Stimulated activated CD8-positive, alpha-beta memory T cell treated with anti-CD3 and anti-CD28 coated beads, Interleukin-2, amount 100 ng/mL, for 48 hours (primary cell): ENCODE measurements at places on chromosomes 13 and 19.

- DNase-seq = no peak
Measured at GRCh38 chr19:32800754-32801153, 68.8 kb downstream of the SLC7A9 start.

- DNase-seq = no peak
Measured at GRCh38 chr19:50551715-50552187, 16.5 kb downstream of the LRRC4B start.

- no peak for DNase-seq
Measured at GRCh38 chr13:23671377-23671776, 101.2 kb downstream of the TNFRSF19 start.

DNA sequence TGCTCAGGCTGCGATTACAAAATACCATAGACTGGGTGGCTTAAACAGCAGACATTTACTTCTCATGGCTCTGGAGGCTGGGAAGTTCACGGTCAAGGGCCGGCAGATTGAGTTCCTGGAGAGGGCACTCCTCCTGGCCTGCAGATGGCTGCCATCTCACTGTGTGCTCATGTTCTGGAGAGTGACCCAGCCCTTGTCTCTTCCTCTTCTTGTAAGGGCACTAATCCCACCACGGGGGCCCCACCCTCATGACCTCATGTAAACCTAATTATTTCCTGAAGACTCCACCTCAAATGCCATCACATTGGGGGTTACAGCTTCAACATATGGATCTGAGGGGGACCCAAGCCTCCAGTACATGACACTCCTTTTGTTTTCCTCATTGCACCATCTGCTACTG lies 56.0 kb upstream of the CLDN10 start:
- DNase-seq = no peak

DNA sequence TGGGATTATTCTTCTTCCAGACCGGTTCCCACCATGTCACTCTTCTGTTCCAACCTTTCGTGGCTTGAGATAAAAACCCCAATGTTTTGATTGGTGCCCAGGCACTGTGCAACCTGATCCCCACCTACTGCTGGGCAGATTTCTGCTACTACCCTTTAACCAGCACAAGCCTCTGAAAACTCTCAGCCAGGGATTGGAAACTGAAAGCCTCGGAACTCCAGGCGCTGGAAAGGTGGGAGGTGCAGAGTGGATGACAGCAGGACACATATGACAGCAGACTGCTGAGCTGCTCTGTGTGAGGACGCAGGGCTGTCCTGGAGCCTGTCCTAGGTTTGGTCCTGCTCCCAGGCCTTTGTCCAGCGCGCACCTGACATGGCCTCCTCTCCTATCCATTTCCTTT lies 68.5 kb upstream of the GTF3A start:
- no peak for DNase-seq

DNA sequence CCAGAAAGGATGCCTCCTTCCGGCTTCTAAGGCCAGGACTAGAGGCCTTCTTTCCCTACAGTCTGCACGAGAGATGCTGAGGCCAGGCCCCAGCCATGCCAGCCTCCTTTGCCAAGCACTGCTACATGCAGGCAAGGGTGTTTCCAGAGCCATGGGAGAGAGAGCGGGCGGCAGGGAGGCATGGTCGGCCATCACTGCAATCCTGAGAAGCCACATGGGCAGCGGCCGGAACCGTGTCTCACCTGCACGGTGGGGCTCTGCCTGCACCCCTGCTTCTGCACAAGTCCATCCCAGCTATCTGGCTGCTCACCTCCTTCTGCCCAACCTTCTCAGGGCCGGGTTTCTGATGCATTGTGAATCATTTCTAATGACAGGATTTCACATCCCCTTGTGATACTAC lies 35.1 kb downstream of the TSHZ3 start:
- DNase-seq = no peak

GRCh38 chr19:41652250-41652649 lies 25.4 kb upstream of the CEACAM4 start:
- no peak for DNase-seq

DNA sequence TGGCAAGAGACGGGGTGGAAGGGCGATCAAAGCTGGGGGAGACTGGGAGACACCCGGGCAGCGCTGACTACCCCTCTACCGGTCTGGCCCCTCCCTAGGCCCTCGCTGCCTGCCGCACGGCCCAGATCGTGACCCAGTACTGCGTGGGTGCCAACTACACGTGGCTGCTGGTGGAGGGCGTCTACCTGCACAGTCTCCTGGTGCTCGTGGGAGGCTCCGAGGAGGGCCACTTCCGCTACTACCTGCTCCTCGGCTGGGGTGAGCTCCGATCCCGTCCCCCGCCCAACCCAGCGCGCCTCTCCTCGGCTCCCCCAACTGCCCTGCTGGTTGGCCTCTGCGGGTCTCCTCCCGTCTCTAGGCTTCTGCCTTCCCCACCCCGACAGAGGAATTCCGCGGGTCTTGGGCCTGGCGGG lies 8.8 kb downstream of the GIPR start:
- DNase-seq = peak; percentile 19

- no peak for DNase-seq
Measured at GRCh38 chr19:46606019-46606418, 4.9 kb downstream of the CALM3 start.

DNA sequence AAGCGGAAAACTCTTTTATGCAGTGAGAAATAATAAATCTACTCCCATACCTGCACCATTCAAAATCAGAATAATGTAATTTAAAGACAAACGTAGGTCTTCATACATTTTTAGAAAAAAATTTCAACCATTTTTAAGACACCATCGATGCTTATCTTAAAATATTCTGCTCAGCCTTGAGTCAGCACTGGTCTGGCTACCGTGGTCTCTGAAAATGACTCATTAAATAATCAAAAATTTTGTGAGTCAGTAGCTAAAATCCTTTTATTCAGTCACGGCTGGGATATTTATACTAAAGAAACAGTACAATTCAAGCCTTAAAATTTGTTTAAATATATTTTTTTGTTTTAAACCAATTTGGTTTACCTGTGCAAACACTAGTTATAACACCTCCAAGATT lies 2862.8 kb upstream of the PCDH20 start:
- DNase-seq = no peak

- no peak for DNase-seq
Measured at GRCh38 chr19:12932392-12933286, 872 bp downstream of the FARSA start.

- no peak for DNase-seq
Measured at GRCh38 chr13:27449081-27449603, 1.2 kb downstream of the MTIF3 start.

- DNase-seq = no peak
Measured at GRCh38 chr19:12790628-12791344, 500 bp upstream of the JUNB start.

DNA sequence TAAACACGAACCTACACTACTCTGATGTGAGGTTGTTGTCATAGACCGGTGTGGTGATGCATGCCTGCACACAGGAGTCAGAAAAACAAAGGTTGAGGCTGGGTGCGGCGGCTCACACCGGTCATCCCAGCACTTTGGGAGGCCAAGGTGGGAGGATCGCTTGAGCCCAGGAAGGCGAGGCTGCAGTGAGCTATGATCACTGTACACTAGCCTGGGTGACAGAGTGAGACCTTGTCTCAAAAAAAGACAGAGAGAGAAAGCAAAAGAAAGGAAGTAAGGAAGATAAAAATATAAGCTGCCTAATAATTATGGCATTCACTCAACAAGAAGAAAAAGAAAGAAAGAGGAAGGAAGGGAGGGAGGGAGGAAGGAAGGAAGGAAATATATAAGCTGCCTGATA lies 9.3 kb downstream of the GP6 start:
- no peak for DNase-seq

DNA sequence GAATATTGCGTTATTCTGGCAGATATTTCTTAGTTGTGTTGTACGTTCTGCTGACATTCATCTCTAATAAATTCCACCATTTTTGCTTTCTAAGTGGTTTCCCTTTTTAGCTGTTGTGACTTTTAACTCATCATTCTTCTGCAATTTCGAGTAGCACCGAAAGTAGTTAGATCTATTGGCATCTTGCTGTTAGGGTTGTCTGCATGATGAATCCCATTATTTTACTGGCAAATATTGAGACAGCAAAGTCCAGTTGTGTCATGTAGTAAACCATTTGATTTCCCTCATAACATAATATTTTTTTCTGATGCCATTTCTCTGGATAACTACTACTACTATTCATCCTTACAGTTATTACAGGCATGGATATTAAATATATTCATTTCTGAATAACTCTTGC lies 143.9 kb downstream of the SLITRK1 start:
- no peak for DNase-seq
